ENCODE measurements at places on chromosomes 3 and 15. TPM values are rescaled to one million over a fixed set of nuclear protein-coding genes. Genes with fewer than 3 reads are reported as not detected.

Gene MYD88
- 3.4 TPM for total RNA-seq

GRCh38 chr15:99951511-99951910 is 218.3 kb upstream of the LYSMD4 start:
- DNase-seq = no peak

GRCh38 chr15:64284042-64284441 is 71.9 kb downstream of the CSNK1G1 start:
- DNase-seq = no peak

Gene DUOX1
- total RNA-seq = 0.27 TPM

Gene IMPG2
- total RNA-seq = 2.4 TPM

Gene PTX3
- total RNA-seq = 4.7 TPM

- DNase-seq = no peak
Observed at GRCh38 chr3:23663661-23664186, 142.0 kb upstream of the UBE2E1 start.

DNA sequence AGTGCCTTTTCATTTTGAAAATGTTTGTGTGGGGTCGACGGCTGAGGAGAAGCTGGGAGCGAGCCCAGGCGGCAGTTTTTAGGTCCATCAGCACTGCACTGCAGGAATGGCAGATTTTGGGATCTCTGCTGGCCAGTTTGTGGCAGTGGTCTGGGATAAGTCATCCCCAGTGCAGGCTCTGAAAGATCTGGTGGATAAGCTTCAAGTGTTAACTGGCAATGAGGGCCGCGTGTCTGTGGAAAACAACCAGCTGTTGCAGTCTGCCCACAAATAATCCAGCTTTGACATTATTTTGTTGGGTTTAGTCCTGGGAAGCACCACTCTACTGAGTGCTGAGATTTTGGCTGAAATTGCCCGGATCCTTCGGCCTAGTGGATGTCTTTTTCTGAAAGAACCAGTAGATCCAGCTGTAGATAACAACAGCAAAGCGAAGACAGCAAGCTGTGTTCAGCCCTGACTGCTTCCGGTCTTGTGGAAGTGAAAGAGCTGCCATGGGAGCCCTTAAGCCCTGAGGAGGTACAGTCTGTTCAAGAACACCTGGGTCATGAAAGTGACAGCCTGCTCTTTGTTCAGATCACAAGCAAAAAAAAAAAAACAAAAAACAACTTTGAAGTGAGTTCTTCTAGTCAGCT is 13.1 kb upstream of the ANP32A start:
- DNase-seq = no peak

DNA sequence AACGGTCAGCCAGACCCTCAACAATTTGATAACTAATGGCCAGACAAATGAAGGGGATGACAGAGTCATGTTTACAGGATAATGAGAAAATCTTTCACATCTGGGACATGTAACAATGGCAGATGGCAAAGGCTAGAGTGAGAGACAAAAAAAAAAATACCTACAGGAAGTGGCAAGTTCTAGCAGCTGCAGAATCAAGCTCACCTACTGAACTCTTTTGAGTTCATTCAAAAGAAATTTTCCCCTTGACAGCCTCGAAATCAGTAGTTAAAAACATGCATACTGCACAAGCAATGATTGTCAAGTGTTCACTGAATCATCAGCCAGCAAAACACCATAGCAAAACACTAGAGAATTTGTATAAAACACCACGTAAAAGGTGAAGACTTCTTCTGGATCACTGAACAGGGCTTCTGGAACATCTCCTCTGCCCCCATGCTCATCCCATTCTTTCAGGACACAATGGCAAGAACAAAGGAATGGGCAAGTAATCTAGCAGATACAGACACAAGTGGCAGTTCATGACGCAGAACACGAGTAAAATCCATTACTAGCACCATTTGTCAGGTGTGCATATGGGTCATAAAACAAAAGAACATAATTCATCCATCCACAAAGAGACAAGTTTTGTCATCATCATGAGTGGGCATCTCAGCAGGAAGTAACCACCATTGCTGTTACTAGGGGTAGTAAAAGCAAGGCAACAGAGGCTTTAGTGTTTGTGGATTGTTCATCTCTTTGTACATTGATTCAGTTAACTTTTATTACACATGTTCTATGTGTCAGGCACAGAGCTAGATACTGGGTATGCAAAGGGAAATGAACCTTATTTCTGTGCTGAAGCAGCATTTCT is 13.8 kb upstream of the KCNMB2 start:
- no peak for DNase-seq

Gene EDEM1
- total RNA-seq = 12.1 TPM

Gene PLCD1
- 8.4 TPM for total RNA-seq

DNA sequence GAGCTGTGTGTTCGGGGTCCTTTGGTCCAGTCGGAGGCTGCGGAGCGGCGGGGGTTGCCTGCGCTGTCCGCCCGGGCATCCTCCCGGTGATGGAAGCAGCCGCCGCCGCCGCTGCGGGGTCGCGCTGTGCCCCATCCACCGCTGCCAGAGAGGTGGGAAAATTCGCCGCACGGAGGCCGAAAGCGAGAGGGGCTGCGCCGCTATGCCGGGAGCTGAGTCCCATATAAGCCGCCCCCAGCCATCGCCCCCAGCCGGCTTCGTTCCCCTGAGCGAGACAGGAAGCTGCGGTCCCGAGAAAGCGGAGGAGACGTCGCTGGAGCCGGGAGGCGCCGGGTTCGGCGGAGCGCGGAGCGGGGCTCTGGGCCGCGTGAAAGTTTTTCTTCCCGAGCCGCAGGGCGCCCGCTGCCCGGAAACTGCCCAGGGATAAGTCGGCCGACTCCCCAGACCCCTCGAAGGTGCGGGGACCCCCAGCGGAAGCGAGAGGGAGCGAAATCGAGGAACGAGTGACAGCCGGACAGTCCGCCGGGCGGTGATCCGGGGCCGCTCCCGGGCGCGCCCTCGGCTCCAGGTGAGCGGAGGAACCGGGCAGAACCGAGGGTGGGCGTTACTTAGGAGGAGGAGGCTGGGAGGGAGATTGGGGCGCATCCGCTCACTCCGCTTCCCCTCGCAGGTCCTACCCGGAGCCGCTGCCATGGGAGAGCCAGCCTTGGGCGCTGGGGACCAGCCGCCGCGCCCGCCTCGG is 574 bp downstream of the CHST2 start:
- no peak for DNase-seq

DNA sequence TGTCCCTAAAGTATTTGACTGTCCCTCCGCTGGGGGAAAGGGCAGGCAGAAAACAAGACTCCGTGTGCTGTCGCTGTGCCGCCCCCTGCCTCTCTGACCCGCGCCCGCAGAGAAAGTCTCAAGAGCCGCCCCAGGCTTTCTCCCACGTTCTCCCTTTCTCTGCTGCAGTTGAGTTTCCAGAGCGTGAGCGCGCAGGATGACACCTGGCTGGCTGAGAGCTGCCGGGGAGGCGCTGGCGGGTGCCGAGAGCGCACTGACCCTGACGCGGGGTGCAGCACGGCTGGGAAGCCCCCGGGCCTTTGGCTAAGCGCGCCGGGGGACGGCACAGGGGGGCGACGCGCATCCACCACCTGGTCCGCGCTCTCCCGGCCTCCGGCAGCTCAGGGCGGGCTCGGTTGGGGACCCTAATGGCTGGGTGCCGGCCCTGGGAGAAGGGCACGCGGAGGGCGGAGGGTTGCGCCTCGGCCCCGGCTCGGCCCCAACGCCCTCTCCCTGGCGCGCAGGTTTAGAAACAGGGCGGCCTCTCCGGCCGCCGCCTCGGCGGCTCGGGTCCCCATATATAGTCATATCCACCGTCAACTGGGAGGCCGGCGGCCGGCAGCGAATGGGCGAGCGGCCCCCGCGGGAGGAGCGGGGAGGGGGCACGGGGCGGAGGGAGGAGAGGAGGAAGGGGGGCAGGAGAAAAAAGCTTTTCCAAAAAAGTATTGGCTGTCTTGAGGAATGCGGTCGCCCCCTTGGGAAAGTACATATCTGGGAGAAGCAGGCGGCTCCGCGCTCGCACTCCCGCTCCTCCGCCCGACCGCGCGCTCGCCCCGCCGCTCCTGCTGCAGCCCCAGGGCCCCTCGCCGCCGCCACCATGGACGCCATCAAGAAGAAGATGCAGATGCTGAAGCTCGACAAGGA is at the start of gene TPM1:
Gene TPM1, plus strand, starts transcription at position 774 of the 903 bp plus-strand sequence. Its CDS starts 83 bp downstream, at position 857.
- DNase-seq = peak; percentile 77

GRCh38 chr3:187027531-187028278 is 97.4 kb downstream of the ST6GAL1 start:
- no peak for DNase-seq

DNA sequence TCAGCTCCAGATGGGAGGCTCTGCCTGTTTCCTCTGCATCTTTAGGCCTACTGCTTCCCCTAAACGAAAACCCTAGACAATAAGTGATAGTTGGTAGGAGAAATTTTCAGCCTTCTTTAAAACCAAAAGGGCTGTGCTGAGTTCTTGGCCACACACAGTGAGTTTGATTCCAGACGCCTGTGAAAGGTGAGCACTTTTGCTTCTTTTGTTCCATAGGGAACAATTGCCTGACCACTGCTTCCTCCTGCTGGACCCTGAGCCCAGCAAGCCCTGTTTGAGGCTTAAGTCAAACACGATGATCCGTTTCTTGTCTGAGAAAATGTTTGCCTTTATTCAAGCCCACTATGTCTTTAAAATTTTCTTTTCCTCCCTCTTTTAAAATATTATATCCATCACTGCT is 493.9 kb downstream of the ZIC1 start:
- DNase-seq = no peak

Gene SLMAP
- total RNA-seq = 70.3 TPM

Gene GOLGA8N
- total RNA-seq = 8.9 TPM

- no peak for DNase-seq
Observed at GRCh38 chr3:66534304-66534845, 33.6 kb upstream of the LRIG1 start.

DNA sequence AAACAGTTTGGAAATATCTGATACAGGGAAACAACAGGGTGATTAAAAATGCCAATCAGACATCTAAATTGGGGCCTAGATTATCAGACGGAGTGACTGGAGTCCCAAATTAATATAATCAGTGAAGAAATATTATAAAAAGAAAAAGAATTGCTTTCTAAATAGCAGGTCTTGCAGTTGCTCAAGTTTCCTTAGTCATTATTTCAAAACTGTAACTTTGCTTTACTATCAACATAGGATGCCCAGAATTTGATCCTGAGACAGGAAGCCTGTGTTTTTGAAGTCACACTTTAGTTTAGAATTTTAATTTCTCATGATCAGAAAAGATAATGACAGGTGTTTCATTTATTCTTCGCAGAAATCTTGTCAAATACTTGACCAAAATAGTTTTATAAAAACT is 105.9 kb downstream of the IL1RAP start:
- no peak for DNase-seq

GRCh38 chr3:128706086-128706615 is 19.8 kb upstream of the RAB7A start:
- no peak for DNase-seq

Gene CD96
- total RNA-seq = 0.36 TPM

DNA sequence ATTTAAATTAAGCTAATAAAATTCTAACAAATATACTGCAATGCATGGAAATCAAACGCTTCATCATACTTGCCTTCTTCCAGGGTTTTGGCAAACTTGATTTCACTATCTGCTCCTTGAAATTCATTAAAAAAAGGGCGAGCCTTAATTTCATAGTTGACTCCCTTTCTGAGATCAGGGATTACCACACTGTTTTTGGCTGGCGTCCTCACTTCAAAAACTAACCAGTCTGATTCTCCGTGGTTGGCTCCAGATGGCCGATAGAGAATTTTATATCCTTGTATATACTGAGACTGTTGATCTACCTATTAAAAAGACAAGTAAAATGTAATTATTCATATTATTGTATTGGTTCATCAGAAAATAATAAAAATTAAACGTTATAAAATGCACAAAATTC is 1106.8 kb downstream of the ROBO1 start:
- peak; percentile 46 for DNase-seq

DNA sequence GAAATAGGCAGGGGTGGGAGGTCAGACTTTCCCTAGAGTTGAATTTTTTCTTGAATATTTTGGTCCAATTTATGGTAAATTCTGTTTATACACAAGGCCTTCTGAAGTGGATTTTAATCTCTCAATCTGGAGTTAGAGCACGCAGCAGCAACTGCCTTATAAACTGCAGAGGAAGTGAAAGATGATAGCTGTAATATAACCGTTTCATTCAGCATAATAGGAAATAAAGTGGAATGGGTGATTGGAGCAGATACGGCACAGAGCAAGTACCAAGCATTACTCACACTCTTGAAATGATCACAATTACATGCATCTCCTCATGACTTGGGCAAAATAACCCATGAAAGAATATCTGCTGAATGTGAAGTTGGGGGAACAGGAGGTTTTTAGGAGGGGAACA is 106.8 kb downstream of the ARRDC4 start:
- DNase-seq = no peak

GRCh38 chr3:63387568-63387967 is 109.5 kb downstream of the SYNPR start:
- no peak for DNase-seq

- no peak for DNase-seq
Observed at GRCh38 chr15:34436126-34436955, 1.3 kb downstream of the GOLGA8A start.

Gene ATP10A
- 1.6 TPM for total RNA-seq
